H7 (cell line): ENCODE measurements at places on chromosomes 4 and X. TPM values are rescaled to one million over a fixed set of nuclear protein-coding genes. Genes with fewer than 3 reads are reported as not detected.

- no peak for DNase-seq
Observed at GRCh38 chr4:119041396-119041795, 94.2 kb upstream of the MYOZ2 start.

DNA sequence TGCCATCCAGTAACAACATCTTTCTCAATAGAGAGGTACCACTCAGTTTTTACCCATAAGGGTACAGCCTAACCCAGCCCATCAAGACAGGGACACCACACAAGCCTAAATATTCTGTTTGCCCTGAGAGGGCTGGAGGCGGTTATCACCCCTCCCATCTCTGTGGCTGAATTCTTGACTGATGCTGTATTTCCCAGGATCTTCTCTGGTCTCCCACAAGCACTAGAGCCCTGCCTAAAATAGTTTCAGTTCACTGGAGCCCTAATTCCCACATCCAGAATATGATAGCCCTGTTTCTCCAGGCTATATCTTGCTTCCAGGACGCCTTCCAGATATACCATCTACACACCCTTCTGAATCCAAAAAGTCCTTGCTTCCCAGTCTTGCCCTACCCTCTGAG is 91.6 kb upstream of the NMU start:
- DNase-seq, result no peak

The THOC2 gene
- total RNA-seq, result 43.3 and 65.8 TPM in 2 replicates

The GPC3 gene
- 73.2 and 81.0 TPM in 2 replicates for total RNA-seq

DNA sequence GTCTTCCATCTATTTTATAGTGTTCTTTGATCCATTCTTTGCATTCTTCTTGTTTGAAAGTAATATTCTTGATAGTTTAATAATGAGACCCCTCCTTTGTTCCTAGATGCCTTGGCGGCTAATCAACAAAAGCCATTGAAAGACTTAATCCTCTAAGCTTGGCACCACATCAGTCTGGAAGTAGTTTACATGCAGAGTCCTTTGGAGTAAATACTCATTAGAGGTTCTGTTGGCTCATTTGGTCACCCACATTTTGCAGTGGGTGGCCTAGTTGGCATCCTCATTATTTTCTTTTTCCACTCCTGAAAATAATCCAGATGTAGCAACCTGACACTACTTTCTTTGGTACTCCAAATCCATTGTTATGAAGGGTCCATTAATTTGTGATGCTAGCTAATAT is 64.5 kb downstream of the DKK2 start:
- DNase-seq, result no peak

- no peak for DNase-seq
Observed at GRCh38 chr4:110287130-110287529, 88.7 kb upstream of the ELOVL6 start.

DNA sequence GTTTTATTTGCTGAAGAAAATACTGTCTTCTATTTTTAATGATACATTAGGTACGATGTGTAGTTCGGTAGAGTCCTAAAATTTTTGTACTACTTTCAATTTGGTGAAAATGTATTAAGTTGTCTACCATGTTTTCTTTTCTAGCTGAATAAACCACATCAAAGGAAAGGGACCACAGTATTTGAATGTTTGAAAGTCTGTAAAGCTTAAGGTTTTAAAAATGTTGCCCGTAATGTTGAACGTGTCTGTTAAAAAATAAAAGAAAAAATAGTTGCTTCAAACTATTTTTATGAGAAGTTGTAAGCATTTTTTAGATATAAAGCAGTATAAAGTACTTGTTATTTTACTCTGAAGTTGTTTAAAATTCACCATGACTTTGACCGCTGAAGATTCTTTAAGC is 3.2 kb downstream of the CDKN2AIP start:
- DNase-seq, result no peak

- DNase-seq, result peak; percentile 68
Observed at GRCh38 chr4:122716825-122717448, 15.6 kb upstream of the BBS12 start.

GRCh38 chr4:84894621-84895020 is 71.9 kb downstream of the WDFY3 start:
- DNase-seq, result no peak

DNA sequence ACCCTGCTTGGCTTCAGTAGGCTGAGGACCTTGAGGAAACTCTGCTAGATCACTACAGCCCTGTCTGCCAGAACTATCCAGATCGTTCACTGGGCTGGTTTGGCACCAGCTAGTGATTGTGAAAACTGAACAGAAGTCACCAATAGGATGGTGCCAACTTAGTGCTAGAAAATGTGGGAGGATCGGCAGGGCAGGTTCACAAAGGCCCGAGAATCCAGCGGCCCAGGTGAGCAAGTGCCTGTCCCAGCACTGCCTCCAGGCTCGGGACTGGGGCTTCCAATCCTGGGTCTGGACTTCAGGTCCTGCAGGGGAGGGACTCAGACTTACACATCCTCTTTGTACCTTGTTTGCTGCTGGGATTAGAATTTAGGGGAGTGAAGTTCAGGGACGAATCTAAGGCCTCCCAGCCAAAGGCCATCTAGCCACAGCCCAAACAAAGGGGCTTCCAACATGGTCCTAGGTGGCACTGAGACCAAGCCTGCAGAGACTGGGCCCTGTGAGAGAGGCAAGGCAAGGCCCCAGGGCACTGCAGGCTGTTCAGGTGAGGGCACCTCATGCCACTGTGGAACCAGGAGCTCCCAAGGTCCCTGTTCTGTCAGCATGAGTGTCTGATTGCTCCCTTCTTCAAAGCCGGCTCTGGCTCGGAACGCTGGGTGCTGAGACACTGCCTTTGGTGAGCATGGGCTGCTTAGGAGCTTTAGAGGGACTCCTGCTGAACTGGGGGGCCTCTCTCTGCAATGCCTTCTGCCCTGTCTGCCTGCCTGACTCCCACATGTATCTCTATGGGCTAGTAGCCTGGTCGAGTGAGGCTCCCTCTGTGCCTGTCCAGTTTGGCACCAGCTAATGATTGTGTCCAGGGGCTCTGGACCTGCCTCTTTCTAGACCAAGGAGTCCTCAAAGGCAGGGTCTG is 20.7 kb upstream of the ZNF185 start:
- no peak for DNase-seq

GRCh38 chrX:37995428-37995827 is 10.9 kb upstream of the SYTL5 start:
- DNase-seq, result no peak

GRCh38 chrX:10875995-10876394 is 235.1 kb upstream of the HCCS start:
- DNase-seq, result no peak

DNA sequence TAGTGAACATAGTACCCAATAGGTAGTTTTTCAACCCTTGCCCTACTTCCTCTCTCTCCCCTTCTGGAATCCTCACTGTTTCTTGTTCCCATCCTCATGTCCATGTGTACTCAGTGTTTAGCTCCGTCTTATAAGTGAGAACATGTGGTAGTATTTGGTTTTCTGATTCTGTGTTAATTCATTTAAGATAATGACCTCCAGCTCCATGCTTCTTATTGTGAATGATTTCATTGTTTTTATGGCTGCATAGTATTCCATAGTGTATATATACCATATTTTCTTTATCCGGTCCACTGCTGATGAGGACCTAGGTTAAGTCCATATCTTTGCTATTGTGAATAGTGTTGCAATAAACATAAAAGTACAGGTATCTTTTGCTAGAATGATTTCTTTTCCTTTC is 31.0 kb downstream of the IRF2 start:
- DNase-seq, result no peak

- no peak for DNase-seq
Observed at GRCh38 chr4:78624048-78624447, 72.5 kb downstream of the ANXA3 start.

DNA sequence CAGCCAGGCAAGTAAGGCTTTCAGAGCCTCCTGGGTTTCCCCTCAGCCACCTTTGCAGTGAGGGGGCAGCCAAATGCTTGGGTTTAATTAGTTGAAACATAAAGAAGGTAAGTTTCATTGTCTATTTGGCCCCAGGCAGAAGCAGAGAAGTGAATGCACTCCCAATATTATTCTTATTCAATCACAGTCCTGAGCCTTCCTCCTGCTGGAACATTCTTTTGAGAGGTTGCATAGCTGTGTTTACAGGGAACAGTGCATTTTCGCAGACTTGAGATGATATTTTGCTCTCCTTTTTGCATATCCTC is 13.9 kb downstream of the SLC2A9 start:
- DNase-seq, result no peak

DNA sequence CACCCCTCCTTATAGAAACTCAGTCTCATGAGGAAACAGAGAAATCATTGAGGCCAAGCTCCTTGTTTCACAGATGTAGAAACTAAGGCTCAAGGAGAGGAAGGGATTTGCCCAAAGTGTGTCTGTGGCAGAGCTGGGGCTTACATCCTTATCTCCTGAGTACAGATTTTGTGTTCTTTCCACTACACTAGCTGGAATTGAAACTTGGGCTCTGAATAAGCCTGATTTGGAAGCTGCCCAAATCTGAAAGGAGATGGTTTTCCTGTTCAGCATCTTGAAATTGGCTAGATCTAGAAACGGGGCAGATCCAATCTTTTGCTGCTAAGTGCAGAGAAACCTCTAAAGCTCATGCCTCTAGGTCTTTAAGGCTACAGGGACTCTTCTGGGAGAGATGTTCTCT is 24.3 kb downstream of the AWAT2 start:
- DNase-seq, result no peak

- DNase-seq, result no peak
Observed at GRCh38 chrX:50066318-50066937, 134.4 kb downstream of the AKAP4 start.

- no peak for DNase-seq
Observed at GRCh38 chrX:74371425-74372222, 49.7 kb upstream of the SLC16A2 start.

The SRPX2 gene
- total RNA-seq, result 1.3 and 2.0 TPM in 2 replicates

The QDPR gene
- 12.2 and 12.8 TPM in 2 replicates for total RNA-seq

DNA sequence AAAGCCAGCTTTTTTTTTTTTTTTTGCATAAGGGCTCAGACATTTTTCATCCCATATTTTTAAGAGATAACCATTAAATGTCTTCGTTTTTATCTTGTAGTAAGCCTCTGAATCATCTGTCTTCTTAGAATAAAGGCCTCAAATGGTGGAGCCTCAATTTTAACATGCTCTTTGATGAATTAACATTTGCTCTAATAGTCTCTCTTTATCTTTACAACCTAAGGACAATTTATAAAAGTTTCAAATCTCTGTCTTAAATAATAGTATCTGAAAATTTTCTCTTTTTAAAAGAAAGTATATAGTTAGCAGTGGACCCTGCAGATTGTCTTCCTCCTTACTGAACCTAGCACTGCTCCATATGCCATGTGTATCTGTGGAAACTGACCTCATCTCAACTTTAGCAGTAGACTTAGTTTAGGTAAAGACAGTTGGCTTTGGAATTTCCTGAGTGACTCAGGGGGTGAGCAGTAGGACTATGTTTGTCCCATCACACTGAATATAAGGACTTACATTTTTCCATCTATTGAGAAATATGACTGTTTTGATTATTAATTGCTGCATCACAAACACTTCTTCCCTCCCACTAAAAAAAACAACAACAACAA is 1658.0 kb downstream of the STIM2 start:
- DNase-seq, result no peak

The EGF gene
- total RNA-seq, result 4.1 and 5.3 TPM in 2 replicates

DNA sequence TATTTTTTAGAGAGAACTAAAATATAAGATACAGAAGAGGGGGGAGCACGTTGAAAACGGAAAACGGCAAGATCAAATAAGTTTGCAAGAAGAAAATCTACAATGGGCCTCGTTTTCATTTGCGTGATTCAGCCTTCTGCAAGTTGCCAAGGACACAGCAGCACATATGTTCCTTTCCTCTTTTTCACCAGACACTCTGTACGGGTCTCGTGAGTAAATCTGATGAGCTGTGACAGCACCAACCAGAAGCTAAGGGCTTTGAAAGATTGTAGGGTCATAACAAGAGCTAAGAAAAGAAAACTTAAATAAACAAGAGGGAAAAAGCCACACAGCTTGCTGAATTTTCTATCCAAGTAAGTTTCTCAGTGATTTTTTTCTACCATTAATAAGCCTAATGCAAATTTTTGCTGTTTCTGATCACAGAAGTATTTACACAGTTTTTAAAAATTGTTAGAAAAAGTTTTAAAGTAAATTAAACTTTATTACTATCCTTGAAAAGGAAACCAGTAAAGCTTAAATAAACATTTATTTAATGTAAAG is 63.4 kb downstream of the SCML2 start:
- DNase-seq, result no peak
